ENCODE measurements at places on chromosomes 12 and 14.

DNA sequence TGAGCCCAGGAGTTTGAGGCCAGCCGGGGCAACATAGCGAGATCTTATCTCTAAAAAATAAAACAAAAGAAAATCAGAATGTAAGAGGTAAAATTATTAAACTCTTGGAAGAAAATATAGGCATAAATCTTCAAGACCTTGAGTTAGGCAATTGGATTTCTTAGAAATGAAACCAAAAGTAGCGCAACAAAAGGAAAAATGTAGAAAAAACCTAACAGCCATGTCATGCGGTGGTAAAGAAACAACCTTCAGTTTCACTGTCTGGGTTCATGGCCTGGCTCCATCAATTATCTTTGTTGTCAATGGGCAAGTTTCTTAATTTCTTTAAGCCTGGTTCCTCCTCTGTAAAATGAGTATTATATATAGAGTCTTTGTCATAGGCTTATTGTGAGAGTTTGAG, 5.6 kb upstream of the GCH1 start:
- no peak for DNase-seq

DNA sequence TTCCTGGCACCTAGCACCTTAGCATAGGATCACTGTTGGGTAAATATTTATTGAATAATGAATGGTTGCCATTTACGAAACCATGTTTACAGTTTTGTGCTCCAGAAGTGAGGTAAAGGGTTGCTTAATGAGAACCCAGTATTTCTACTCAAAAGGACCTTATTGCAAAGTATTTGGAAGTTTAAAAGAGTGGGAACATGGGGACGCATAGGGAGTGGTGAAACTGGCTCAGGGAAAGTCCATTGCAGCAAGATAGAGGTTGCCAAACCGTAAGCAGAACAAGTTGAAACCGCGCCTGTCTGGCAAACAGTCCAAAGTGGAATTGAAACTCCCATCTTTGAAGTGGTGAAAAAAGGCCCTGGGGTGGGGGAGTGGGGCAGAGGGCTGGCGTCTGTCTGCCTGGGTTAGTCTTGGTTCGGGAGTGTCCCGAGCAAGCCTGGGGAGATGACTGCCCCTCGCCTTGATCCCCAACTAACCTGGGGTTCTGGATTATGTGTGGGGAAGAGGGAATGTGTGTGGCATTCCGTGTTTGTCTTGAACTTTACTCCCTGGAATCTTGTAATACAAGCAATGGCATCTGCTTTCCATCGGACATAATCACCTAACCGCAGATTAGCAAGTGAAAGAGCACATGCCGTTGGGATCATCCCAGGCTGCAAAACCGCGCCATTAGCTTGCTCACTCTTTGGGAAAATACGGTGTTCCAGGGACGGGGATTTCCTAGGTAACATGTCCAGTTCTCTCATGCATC, 7.2 kb downstream of the ALDH2 start:
- peak; percentile 44 for DNase-seq

- peak; percentile 52 for DNase-seq
Observed at GRCh38 chr12:105378911-105379310, 48.4 kb downstream of the C12orf75 start.

DNA sequence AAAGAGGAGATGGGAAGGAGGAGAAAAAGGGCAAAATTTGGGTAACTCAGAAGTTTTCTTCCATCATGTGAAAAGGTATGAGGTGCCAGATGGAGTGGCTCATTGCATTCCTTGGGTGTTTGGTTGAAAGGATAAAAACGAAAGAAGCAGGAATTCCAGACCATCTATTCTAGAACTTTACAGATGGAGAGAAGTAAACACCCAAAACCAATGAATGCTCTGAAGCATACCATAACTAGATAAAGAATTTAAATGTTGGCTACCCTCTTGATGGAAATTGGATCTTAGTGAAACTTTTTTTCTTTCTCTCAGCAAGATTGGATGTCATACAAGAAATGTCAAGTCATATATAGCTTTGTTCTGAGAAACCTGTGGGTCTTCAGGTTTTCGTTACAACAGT, 175.6 kb upstream of the FAR2 start:
- no peak for DNase-seq

DNA sequence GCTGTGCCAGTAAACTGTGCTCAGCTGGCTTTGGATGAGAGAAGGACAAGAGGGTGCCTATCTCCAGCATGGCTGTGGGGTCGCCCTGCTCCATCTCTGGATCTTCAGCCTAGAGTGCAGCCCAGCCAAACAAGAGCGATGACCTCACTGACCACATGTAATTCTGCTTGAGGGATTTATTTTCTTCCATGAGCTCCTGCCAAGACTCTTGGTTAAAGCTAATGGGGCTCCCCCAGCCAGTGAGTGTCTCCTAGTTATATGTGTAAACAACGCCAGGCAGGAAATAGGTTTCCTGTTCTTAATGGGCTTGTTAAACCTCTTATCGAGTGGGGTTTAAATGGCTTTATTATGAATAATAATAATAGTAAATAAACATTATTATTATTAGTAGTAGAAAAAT, 397.2 kb downstream of the NRXN3 start:
- no peak for DNase-seq

GRCh38 chr14:44612002-44612401, 104.9 kb upstream of the FSCB start:
- DNase-seq: no peak

DNA sequence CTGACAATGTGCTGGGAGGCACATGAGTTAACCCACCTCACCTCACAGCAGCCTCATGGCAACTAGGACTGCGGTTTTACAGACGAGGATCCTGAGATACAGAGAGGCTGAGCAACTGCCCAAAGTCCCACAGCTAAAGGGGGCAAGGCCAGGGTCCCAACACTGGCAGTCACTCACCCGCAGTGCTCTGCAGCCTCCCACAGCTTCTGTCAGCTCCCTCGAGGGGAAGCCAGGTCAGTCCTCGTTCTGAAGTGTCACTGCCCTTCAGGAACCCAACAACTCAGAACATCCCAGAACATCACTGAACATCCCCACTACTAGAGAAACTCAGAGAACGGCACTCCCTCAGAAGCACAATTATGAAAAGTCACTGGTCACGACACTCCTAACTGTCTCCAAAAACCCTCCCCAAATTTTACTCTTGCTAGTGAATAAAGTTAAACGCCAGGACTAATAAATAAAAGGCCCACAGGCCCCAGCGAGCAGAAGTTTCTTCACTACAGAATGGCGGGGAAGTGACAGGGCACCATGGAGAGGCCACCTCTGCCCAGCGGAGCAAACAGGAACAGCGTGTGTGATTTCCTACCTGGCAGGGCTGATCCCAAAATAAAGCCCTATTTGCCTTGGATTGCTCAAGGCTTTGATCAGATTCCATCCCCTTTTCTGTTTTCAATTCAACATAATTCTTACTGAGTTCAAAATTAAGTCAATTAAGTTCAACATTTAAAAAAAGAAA, 75.1 kb downstream of the TTC7B start:
- no peak for DNase-seq

DNA sequence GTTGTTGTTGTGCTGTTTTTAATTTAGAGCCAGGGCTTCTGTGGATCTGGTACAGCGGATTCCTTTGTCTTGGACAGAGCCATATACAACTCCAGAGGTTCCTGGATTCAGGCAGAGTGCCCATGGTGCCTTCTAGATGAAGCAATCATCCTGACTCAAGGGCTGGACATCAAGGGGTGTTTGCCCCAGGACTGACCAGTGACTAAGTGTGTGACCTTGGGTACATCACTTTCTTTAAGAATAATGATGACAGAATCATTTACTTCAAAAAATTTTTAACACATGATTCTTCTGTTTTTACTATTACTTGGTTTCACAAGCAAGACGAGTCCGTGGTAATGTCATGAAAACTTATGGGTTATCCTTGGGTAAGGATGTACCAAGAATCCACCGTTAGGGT, 397.3 kb downstream of the ZFP36L1 start:
- peak; percentile 72 for DNase-seq

DNA sequence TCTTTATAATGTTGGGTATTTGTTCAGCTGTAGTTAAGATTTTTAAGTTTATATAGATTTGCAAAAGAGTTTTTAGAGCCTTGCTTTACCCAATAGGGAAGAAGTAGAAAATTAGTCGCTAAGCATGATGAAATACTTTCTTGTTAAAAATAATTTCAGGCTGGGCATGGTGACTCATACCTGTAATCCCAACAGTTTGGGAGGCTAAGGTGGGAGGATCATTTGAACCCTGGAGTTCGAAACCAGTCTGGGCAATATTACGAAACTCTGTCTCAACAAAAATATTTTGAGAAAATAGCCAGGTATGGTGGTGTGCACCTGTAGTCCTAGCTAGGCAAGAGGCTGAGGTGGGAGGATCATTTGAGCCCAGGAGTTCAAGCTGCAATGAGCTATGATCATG, 18.7 kb upstream of the SCFD1 start:
- DNase-seq: peak; percentile 16

DNA sequence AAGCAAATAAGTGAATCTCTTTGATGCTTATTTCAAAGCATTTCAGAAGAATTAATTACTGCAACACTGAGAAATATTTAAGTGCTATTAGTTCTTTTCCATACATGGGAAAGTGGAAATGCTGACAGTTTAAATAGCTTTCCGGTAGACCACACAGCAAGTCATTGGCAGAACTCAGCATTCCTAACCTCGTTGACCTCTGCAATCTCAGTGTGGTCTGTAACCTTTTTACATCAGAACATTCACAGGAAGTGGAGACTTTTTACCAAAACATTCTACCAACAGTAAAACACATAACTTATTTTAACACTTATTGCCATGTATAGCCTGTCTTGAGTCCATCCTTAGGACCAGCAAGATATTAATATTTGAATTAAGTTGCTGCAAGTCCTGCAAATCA, 249.5 kb upstream of the DCN start:
- DNase-seq: no peak

- DNase-seq: no peak
Observed at GRCh38 chr12:106602076-106602475, 19.3 kb downstream of the RFX4 start.

DNA sequence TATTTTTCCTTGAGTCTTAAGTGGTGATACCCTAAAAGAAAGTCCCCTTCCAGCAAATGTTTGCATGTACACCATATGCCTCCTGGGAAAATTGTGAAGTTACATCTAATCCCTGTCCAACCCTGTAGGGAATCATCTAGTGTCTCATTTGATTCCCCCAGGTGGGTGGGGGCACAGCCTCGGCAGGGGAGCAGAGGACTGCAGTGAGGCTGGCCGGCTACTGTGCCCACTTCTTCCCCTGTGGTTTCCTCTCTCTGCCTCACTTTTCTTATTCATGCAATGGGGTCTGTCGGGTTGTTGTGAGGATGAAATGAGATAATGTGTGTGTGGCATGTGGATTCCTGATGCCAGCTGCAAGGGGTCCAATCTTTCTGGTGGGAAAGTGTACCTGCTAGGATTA, 6.0 kb downstream of the PAPLN start:
- DNase-seq: no peak

DNA sequence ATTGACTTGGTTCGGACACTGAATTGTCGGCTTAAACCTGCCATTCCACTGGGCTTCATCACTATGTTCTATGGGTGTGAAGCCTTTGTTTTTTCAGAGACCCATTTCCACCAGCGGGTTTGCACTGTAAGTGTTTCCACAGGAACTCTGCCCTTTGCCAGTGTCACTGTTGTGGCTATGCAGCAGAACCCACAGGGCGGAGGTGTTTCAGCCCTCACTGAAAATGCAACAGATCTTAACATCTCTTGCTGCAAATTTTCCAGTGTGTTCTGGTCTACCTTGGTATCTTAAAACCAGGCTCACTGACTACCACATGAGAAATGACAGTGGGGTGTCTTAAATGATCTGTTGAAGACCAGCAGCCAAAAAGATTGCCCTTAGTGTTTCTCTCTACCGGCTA, 21.1 kb downstream of the PRKCH start:
- DNase-seq: no peak

- DNase-seq: no peak
Observed at GRCh38 chr14:73146111-73146510, 9.8 kb downstream of the PSEN1 start.

- no peak for DNase-seq
Observed at GRCh38 chr12:110141389-110141788, 17.2 kb downstream of the IFT81 start.

GRCh38 chr12:75658286-75658685, 146.9 kb upstream of the KRR1 start:
- peak; percentile 53 for DNase-seq

GRCh38 chr14:100190126-100190525, 30.7 kb upstream of the DEGS2 start:
- DNase-seq: no peak

DNA sequence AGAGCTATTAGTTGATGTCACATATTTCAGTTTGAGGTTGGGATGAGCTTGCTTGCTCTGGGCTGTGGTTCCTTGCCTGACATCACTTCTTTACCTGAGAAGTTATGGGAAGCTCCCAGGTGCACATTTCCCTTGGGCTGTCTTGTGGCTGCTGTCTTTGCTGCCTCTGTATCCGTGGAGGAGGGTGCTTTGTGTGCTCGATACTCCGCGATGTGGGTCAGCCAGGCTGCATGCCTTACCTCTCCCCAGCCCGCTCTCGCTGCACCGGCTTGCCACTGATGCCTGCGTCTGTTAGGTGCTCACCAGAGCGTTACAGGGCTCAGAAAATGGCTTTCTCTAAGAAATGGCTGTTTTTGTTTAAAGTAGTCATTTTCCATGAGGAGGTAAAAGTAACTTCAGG, 19.6 kb downstream of the PELI2 start:
- no peak for DNase-seq

GRCh38 chr12:15679151-15679550, 110.0 kb downstream of the EPS8 start:
- peak; percentile 49 for DNase-seq

- no peak for DNase-seq
Observed at GRCh38 chr12:96028538-96028937, 6.8 kb downstream of the LTA4H start.

DNA sequence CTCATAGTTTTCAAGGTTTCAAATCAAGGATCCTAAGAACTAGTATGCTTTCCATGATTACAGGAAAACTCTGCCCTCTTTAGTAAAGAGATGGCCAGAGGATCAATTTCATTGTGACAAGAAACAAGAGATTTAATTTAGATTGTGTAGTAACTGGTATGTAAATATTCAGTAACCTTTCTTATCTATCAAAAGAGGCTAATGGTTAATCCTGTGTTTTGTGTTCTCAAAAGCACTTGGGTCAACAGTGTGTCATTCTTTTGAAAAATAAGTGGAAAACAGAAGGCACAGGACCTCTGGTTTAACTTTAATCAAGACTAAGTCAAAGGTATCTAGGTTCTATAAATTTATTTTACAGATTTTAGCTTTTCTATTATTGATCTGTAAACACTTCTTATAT, 56.6 kb upstream of the ERGIC2 start:
- no peak for DNase-seq

DNA sequence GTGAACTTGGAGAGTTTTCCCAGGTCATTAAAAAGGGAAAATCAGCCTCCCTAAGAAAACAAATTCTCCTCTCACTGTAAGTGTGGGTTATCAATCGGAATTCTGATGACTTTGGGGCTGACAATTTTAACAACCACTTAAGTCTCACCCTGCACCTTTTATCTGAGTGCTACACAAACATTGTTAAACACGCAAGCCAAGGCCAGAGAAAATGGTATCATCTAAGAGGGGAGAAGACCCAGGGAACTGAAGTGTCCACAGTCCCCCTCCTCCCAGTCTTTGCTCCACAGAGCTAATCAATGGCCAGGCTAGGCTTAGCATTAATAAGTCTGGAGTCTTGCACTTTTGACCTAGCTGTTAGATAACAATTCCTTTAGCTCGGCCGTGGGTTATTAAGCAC, 51.7 kb upstream of the TBX5 start:
- no peak for DNase-seq
